Peyer's patch (tissue), 4 donors: ENCODE measurements at places on chromosomes 5 and 9.

DNA sequence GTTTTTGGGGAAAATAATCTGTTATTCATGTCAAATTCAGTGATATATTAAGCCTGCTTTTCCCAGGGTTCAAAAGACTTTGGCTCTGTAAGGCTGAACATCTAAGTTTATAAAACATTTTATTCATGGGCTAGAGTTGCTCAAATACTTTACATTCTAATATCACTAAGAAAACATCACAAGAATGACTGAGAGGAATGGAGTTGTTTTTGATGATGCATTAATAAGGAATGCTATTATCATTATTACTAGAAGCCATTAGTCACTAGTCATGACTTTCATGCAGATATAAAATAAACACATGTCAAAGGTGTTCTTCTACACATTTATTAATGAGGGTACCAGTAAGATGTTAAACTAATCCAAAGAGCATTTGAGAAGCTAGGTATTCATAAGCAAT, 185.5 kb upstream of the KCNN2 start:
- no peak for DNase-seq

GRCh38 chr5:56247592-56247991, 14.5 kb upstream of the ANKRD55 start:
- no peak for DNase-seq

DNA sequence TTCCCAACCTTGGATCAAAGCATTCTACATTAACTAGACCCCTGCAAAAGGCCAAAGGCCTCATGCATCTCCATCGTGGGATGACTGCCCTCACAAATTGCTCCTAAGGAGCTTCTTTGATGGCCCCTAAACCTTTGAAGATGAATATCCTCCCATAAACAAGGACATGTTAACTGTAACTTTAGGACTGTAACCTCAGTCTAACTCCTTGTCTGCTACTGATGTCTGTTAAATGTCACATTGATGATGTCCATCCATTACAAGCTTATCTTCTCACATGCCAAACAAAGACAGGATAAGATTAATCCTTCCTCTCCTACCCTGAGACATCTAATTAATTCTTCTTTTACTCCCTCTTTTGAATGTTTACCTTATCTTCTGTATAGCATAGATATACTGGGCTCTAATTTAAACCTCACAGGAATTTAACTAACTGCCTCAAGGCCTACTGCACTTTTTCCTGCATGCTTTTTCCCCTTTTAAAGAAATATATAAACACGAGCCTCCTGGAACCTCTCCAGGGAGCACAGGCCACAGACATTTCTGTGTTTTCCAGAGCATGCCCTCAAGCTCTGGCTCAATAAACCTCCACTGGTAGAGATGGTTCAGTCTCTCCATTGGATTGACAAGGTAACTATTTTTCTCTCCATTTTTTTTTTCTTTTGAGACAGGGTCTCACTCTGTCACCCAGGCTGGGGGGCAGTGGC, 90.6 kb upstream of the SLC25A48 start:
- DNase-seq: no peak

DNA sequence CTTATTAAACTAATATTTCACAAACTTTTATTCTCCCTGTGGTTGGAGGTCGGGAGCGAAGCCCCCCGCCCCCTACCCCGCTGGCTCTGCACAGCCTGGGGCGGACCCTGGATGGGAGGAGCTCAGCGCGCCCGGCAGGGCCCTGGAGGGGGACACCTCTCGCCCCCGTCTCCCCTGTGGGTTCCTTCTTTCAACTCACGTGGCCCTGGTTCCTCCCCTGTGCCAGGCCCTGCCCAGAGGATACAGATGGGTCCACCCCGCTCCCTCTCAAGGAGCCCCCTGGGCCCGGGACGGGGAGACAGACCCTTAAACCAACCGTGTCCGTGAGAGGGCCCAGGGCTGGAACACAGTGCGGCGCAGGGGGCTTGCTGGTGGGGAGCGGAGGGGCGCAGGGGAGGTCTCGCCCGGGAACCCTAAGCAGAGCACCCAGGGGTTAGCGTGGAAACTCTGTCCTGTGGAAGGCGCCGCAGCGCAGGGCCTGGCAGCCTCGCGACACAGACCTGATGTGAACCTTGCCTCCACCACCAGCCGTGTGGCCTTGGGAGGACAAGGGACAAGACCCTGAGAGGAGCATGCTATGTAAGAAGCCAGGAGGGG, 103.7 kb upstream of the MVB12B start:
- no peak for DNase-seq

- no peak for DNase-seq
These were observed 11.7 kb downstream of the EXD3 start for GRCh38 chr9:137411260-137411644.

- no peak for DNase-seq
These were observed 467.8 kb downstream of the TMEM232 start for GRCh38 chr5:110258460-110259216.

- DNase-seq: peak; percentile 81
These were observed 61.8 kb downstream of the PFDN1 start for GRCh38 chr5:140240987-140241706.

DNA sequence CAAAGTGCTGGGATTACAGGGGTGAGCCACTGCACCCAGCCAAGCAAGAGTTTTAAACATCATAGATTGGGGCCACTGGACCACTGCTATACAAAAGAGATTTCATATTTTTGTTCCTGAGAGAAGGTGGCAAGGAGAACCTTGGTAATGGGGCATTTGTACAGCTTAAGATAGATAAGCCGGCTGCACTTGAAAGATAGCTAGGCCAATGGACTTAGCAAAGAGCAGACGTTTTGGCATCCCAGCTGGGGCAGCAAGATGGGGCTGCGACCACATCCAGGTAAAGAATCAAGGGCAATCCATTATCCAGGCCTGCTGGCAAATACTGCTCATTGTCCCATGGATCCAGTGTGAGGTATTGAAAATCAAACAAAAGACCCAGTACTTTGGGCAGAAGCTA, 3.9 kb upstream of the ISCA1 start:
- no peak for DNase-seq

GRCh38 chr9:38250279-38251035, 142.0 kb upstream of the ALDH1B1 start:
- DNase-seq: no peak

- peak; percentile 79 for DNase-seq
These were observed at the start of gene PRUNE2 for GRCh38 chr9:76905791-76906646. Gene PRUNE2 (minus strand): TSS chr9:76906114. CDS start chr9:76905963, 151 bp downstream.

GRCh38 chr5:84605241-84605640, 220.6 kb upstream of the EDIL3 start:
- no peak for DNase-seq

- no peak for DNase-seq
These were observed 1012.4 kb downstream of the CDH18 start for GRCh38 chr5:18975624-18976023.

DNA sequence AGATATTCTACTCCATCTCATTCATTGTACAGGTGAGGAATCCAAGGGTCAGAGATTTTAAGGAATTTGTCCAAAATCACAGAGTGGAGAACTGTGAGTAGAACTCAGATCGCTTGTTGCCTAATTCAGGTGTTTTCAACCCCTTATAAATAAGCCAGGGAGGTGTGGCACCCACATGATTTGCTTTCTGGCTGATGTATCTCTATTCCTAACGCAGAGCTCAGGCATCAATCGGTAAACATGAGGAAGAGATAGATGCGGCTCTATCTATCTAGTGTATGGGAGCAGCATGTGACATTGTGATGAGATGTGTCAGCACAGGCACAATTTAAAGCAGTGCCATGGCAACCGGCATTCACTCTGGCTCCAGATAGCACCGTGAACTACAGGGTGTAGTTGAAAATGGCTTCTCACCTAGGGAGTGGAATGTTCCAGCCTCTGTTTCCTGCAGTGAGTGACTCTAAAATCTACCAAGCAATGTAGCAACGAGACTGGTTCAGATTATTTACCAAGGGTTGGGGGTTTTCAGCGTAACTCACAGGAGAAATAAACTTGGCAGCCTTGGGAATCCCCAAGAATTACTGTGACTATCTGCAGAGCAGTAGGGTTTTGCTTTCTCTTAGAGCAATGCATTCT, 53.4 kb upstream of the SUB1 start:
- no peak for DNase-seq

- DNase-seq: no peak
These were observed 628.0 kb upstream of the CDH18 start for GRCh38 chr5:20615888-20616563.

DNA sequence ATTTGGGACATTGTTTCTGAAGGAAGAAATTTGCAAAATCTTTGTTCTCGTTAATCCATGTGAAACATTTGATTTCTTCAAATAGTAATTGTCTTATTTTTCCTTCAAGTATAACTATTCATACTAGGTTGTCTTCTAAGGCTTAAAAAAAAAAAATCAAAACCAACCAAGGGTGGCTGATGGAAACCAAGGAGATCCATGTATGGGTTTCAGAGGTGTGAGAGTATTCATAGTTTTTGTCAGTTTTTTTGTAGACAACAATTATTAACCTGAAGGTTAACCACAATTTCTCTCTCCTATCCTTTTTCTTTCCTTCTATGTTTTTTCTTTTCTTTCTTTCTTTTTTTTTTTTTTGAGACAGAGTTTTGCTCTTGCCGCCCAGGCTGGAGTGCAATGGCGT, 35.4 kb downstream of the KDM4C start:
- no peak for DNase-seq

DNA sequence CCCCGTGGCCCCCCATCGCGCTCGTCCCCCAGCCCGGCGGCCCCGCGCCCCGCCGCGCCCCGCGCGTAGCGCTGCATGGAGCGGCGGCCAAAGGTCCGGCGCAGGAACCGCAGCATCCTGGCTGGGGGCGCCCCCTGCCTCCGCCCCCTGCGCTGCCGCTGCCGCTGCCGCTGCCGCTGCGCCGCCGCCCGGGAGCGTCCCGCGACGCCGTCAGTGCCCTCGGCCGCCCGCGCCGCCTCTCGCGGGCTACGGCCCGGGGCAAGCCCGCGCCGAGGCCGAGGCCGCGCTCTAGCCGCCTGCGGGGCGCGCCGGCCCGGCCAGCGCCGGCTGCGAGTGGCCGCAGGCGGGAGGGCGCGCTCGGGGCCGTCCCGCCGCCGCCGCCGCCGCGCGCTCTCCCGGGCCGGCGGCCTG, 523 bp downstream of the EPB41L4B start:
- DNase-seq: no peak

GRCh38 chr5:145228564-145228963, 606.6 kb downstream of the PRELID2 start:
- no peak for DNase-seq

- no peak for DNase-seq
These were observed 19.5 kb downstream of the LIFR start for GRCh38 chr5:38536968-38537367.

GRCh38 chr5:177357459-177358351, at the start of gene RGS14:
Gene RGS14 (plus strand): TSS chr5:177357924. CDS start chr5:177358025, 101 bp downstream.
- peak; percentile 73 for DNase-seq

DNA sequence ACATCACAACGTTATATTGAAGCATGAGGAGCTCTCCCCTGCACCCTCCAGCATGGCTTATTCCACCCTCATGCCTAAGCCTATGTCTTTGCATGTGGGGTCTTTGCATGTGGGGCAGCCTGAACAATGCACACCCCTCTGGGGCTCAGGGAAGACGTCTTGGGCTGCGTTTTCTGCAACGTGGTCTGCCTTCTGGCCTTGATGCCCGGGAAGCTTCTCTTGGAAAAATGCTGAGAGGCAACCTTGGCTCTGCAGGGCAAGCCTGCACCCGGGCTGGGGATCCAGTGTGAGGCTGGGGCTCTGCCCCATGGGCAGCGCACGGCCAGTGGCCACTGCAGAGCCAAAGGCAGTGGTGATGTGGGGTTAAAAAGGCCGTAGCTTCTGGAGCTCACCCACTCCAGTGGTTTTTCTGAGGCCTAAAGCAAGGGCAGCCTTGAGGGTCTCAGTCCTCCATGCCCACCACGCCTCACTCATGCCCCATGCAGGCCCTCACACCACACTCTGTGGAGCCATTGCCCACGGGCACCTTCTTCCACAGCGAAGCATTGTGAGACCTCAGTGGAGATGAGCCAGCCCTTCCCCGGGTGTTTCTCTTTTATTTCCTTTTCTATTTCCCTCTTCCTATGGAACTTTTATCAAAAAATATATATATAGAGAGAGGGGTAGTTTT, 112.2 kb downstream of the MRPL36 start:
- peak; percentile 9 for DNase-seq

- no peak for DNase-seq
These were observed 49.9 kb upstream of the GDNF start for GRCh38 chr5:37889612-37890317.

GRCh38 chr9:30935730-30936129, 1448.7 kb upstream of the ACO1 start:
- no peak for DNase-seq

DNA sequence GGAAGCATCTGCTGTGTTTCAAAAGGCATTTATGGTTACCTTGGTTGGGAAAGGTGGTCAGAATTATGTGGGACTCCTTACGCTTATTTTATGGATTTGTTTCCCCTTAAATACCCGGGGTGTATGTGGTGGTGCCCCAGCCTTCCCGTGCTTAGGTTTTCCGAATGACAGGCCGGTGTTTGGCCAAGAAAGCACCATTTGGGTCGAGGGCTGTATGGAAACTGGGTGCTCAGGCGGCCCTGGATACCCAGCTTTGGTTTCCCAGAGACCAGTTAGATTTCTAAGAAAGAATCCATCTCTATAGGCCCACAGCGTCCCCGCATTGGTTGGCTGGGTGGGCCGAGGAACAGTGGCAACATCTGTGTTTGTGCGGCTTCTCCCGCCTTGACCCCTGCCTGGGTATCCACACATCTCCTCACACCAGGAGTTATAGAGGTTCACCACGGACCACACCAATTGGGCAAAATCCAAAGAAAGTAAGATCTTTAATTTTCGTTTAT, 868 bp downstream of the ARHGEF28 start:
- no peak for DNase-seq

- no peak for DNase-seq
These were observed 3.6 kb downstream of the CCNG1 start for GRCh38 chr5:163440954-163441353.

GRCh38 chr5:118551716-118552115, 436.6 kb downstream of the DTWD2 start:
- no peak for DNase-seq

GRCh38 chr9:136026266-136026942, 65.2 kb upstream of the UBAC1 start:
- no peak for DNase-seq

DNA sequence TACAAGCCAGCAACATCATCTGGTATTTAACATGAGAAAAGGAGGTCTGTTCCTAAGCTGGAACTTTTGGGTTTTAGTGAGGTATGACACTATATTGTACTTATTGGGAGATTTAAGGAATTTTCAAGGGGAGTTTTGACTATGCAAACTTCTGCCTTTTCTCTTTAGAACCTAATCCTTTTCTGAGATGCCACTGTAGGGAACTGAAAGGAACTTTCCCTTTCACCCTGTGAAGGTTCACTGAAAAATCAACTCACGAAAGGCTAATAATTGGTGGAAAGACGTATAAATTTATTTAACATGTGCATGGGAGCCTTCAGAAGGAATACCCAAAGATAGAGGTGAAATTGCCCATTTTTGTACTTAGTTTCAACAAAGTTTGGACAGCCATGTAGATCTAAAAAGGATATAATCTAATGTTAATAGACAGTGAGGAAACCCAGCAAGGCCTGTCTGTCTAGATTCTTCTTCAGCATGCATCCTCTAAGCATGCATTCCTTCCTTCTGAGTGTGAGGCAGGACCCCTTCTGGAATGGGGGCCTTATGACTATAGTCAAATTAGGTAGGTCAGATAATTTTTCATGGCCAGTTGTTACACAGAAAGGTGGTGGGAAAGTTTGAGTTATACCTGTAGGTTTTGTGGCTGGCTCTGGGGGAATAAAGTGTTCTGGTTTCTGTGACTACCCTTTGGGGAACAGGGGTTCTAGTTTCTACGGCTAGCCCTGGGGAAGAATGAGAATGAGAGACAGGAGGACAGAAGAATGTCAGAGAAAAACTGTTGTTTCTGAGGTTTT, 200.3 kb downstream of the C9orf152 start:
- DNase-seq: no peak
